ENCODE measurements at places on chromosomes 7 and 10.

DNA sequence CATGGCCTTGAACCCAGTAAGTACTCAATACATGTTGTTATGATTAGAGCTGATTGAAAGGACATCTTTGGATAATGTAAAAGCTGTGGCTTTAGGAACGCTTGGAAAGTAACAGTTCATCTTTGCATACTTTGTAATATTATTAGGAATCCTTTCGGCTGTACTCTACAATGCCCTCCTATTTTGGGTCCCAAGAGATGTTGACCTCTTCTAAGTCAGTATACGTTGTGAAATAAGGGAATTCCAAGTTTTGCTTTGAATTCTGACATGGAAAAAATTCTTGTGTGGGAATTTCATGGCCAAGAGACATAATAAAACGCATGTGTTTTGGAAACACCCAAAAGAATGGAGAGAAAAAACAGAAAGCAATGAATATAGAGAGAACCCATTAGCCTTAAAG is 7.7 kb downstream of the AGR3 start:
- no peak for DNase-seq

DNA sequence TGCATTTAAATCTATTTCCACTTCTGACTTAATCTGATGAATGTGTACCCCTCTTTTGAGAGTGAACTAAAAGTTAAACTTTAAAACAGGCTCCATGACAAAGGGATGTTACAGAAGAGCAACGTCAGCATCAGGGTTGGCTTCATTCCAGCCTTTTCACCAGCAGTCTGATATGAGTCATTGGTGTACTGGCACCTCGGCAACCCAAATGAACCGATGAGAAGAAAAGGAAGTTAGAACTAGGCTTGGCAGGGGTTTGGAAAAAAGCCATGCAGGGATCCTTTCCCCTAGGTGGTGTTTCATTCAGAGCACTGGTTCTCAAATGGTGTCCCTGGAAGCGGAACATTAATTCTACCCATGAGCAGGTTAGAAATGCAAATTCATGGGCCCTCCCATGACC is 53.6 kb downstream of the SEC61G start:
- DNase-seq: no peak

GRCh38 chr10:34960983-34961382 is 129.2 kb downstream of the CUL2 start:
- no peak for DNase-seq

- no peak for DNase-seq
These were observed 114.5 kb downstream of the HTR7 start for GRCh38 chr10:90743291-90743690.

GRCh38 chr10:119575506-119575905 is 21.3 kb downstream of the TIAL1 start:
- peak; percentile 56 for DNase-seq

DNA sequence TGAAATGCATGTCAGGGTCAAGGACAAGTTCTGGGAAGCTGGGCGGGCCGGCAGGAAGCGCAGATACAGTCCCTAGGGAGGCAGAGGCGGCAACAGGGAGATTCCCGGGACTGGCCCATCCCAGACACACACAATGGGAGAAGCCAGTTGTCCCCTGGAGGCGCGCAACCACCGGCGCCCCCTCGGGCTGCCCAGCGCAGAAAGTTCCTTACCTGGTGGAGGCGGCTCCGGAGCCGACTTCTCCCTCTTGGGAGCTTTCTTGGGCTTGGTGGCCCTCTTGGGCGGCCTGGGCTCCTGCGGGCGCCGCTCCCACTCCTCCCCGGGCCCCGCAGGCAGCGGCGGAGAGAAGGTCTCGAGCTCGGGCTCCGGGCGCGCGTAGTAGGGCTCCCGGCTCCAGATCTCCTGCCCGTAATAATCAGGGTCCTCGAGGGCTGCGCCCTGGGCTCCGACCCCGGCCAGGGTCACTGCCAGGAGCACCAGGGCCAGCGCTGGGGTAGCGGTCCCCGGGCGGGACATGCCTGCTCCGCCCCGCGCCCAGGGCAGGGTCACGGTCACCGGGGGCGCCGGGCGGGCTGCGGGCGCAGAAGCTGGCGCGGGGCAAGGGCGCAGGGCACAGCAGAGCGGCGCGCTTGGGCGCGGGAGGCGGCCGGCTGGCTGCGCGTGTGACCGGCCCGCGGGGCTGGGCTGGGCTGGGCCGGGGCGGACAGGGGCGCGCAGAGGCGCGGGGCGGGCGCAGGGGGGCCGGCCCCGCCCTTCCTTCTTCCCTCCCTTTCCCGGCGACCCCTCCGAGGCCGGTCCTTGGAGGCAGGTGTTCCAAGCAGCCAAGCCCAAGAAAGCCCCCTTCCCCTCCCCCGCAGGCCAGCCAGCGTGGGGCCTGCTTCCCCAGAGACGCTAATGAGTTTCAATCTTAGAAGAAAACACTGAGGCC is at the start of gene CPXM2:
CPXM2 (minus strand) TSS at position 664 of the 928 bp plus-strand sequence; CDS start at position 516, 148 bp downstream.
- no peak for DNase-seq

- DNase-seq: no peak
These were observed 113.6 kb downstream of the RNF32 start for GRCh38 chr7:156754201-156754600.

- DNase-seq: no peak
These were observed 150.4 kb upstream of the CHRM2 start for GRCh38 chr7:136717910-136718557.
